Stimulated activated CD8-positive, alpha-beta memory T cell treated with anti-CD3 and anti-CD28 coated beads, Interleukin-15, amount 100 ng/mL, for 24 hours (primary cell): ENCODE measurements at places on chromosomes 2 and 18.

DNA sequence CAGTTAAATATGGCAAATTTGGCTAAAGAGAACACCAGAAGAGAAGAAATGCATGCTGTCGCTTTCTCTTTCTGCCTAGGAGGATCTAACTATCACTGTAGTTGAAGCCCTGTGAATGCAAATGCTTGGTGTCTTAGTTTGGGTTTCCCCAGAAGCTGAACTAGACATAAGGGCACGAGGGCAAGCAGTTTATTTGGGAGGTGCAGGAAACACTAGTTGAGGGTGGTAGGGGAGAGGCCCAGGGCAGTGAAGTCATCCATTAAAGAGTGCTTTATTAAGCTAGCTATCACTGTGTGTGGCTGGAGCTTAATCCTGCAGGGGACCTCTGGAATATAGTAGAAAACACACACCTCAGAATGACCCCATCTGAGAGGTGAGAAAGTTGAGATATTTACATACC lies 639.8 kb upstream of the ZEB2 start:
- DNase-seq, result no peak

DNA sequence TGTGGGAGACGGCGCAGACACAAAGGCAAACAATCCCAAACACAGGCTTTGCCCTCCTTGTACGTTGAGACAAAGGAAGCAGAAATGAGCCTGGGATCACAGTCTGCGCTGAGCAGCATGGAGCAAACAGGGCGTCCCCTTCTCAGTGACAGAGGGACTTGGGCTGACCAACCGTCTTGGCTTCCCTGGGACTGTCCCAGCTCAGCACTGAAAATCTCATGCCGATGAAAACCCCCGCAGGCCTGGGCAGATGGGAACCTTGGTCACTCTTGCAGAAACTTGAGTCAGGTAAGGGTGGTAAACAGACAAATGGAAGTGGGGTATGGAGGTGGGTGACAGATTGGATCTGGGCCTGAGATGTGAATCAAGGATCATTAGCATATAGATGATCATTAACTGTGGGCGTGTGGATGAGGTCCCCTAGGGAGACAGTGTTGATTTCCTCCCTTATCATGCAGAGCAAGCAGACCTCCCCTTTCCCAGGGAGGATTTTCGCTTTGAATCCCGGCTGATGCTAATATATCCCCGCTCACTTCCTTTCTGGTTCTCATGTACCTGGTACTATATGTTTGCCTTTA lies 19.1 kb upstream of the SH3BP4 start:
- DNase-seq, result no peak

- no peak for DNase-seq
Observed at GRCh38 chr2:240596491-240596931, 10.0 kb downstream of the CAPN10 start.

- no peak for DNase-seq
Observed at GRCh38 chr2:221480163-221480562, 91.9 kb downstream of the EPHA4 start.

- no peak for DNase-seq
Observed at GRCh38 chr2:207046724-207047123, 107.4 kb downstream of the CPO start.
